ENCODE measurements at places on chromosomes 1 and 21.
A peak's percentile ranks its signal among the peaks of the same experiment; 100 is the strongest.

DNA sequence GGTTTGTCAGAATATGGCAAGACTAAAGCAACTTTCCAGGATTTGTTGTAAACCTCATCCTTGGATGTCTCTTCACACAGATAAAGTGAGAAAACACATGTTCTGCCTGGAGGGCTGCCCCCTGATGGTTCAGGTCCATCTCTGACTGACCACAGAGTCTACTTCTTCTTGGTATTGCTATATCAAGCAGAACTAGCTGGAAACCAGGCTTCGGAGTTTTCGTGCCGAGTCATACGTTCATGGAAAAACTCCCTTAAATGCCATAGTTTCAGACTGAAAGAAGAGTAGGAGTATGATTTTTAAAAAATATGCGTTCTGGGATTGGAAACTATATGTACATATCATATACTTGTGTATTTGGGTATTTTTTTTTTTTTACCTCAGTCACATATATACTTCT lies 5.8 kb downstream of the OR10T2 start:
- DNase-seq: peak; percentile 72

GRCh38 chr1:236209185-236209584 lies 66.8 kb downstream of the GPR137B start:
- no peak for DNase-seq

GRCh38 chr1:242673652-242674051 lies 149.2 kb upstream of the PLD5 start:
- DNase-seq: no peak

DNA sequence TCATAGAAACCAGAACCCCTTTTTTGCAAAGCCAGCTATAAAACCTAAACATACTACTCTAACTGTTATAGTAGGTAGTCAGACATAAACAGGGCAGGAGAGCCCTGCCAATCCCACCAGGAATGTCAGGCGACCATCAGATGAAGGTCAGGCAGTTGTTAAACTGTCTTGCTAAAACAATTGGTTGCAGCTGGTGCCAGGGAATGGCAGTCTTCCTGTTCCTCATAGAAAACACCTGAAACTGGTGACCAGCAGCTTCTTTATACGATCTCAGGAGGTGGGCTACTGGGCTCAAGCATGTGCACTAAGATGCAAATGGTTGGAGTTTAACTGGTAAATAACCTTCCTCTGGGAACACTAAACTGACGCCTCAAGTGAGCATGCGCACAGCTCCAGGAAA lies 224.1 kb downstream of the COL11A1 start:
- DNase-seq: no peak

- DNase-seq: no peak
Observed at GRCh38 chr1:11499601-11500331, 20.8 kb downstream of the DISP3 start.

DNA sequence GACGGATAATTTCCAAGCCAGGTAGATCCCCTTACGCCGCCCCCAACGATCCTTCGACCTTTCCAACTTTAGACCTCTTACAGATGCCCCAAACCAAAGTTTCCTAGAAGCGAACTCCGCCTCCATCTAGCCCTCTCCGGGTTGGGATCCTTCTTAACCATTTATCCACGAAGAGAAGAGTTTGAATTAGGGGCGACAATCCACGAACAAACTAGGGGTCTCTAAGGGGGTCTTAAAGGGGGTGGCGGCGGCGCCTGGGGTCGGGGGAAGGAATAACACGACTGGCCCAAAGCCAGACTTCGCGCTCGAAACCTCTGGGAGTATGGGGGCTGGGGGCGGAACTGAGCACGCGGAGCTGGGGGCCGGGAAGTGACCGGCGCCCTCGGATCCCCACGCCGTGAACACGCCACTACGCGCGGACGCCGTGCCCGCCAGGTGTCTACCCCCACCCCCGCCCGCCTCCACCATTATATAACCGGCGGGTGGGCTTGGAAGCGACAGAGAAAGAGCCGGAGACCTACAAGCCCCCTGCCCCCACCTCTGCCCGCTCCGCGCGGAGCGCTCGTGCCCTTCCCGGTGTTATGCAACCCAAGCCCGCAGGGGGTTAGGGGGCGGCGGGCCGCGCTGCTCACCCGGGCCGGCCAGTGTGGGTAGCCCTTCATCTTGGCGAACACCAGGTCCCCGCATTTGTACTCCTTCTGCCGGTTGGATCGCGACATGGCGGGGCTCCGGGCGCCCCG lies 594 bp downstream of the HDGF start:
- no peak for DNase-seq

- DNase-seq: peak; percentile 82
Observed at GRCh38 chr1:206470692-206471414, 577 bp downstream of the IKBKE start.

GRCh38 chr1:193111641-193112090 lies 6.5 kb upstream of the GLRX2 start:
- peak; percentile 59 for DNase-seq
